ENCODE measurements at places on chromosomes 1 and 21.

- no peak for DNase-seq
Observed at GRCh38 chr1:207898836-207899235, 12.1 kb downstream of the CD34 start.

DNA sequence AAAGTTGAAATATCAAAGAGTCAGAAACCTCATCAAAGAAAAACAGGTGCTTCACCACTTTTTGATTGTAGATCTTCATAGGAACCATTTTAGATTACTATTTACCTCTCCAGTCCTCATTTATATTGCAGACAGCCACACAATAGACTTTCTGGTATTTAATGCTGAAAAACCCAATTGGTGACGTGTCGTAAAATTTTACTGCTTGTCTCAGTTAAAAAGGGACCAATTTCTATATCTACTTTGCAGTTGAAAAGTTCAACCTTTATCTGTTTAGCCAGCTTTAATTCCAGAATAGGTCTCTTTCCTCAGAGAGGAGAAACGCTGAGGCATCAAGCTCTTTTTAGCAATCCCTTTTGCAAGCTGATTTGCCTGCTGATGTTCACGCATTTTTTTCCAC lies 1722.4 kb downstream of the PLA2G4A start:
- no peak for DNase-seq

DNA sequence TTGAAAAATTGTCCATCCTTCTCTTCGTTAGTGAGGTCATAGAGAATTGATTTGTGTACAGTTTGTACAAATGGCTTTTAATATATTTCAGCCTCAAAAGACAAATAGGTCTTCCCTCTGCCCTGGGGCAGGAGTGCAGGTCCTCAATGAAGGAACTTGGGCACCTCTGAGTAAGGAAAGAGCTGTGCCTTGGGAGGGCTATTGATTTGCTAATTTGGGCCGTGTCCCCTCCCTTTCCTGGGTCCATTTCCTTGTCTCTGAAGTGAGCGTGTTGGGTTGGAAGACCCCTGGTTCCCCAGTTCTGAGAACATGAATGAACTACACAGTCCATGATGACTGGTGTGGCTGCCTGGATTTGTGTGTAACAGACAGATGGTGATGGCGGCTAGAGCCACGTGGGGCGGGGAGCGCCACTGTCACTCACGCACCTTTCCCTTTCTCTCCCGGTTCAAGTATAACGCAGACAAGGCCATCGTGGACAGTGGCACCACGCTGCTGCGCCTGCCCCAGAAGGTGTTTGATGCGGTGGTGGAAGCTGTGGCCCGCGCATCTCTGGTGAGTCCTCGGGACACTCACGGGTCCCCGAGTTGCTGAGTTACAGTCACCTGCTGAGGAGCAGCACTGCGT lies 71.0 kb upstream of the FAM3B start:
- no peak for DNase-seq

- DNase-seq, result no peak
Observed at GRCh38 chr1:248243204-248243603, 12.0 kb downstream of the OR2M4 start.

DNA sequence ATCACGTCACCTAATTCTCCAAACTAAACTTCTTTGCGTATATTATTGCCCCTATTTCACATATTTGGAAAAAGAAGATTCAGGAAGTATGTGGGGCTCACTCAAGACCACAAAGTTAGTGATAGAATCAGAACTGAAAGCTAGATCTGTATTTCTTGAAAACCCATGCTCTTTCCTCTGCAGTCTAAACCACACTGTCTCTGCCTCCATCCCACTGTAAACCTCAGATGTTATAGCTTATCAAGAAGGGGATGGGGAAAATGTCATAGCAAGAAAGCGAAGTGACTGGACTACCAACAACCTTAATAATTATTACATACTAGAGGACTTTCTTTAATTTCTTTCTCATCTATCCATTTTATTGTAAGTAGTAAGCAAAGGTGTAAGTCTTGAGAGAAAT lies 257.7 kb upstream of the SGIP1 start:
- DNase-seq, result no peak

GRCh38 chr1:4640931-4641330 lies 13.5 kb upstream of the AJAP1 start:
- no peak for DNase-seq

GRCh38 chr1:202576816-202577215 lies 133.4 kb downstream of the SYT2 start:
- DNase-seq, result no peak

DNA sequence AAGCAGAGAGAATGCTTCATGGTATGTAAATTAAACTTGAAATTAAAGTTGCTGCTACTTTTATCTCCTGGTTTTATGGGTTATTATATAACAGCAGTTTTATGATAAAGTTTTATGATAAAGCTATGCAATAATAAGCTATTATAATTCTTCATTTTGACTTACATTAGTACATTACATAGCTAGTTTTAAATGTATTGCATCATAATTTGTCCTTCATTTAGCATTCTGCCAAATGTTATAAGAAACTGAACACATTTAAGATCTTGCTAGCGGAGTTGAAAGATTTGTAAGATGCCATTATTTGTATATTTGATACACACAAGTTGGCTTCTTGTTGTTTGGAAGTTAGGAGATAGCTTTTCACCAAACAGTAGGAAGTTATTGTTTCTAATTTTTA lies 101.6 kb downstream of the LRRC40 start:
- no peak for DNase-seq

DNA sequence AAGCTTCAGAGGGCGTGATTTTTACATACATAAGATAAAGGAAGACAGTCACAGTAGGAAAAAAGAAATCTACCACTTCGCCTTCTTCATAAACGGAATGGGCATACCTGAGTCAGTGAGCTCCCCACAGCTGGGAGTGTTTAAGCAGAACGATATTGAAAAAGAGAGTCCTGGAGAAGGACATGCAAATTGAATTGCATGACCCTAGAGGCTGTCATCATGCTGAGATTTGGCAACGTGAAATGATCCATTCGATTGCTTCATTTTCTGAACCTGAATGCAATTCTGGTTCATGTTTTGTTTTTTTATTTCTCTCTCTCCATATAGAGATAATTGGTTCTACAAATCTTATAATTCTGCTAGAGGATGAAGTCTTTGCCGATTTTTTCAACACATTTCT lies 3.7 kb downstream of the RGSL1 start:
- DNase-seq, result no peak

DNA sequence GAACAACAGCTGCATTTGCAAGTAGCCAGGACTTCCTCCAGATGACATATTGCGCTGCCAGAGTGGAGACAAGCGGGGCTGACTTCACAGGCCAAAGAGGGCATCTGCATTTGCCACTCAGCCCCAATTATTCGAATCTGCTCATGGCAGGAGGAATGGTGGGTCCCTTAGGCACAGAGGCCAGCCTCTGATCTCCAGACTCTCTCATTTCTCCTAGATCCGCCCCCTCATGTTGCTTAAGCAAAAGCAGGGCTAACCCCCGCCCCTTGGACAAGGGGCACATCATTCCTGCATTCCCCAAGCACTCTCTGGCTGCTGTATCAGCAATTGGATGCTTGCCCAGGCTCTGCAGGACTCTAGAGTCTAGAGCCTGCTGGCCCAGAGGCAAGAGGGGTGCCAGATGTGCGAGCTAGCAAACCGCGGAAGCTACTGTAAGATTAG lies 262.4 kb downstream of the ST6GALNAC3 start:
- DNase-seq, result peak; percentile 27

GRCh38 chr1:103107741-103108375 lies 464 bp downstream of the COL11A1 start:
- DNase-seq, result no peak

DNA sequence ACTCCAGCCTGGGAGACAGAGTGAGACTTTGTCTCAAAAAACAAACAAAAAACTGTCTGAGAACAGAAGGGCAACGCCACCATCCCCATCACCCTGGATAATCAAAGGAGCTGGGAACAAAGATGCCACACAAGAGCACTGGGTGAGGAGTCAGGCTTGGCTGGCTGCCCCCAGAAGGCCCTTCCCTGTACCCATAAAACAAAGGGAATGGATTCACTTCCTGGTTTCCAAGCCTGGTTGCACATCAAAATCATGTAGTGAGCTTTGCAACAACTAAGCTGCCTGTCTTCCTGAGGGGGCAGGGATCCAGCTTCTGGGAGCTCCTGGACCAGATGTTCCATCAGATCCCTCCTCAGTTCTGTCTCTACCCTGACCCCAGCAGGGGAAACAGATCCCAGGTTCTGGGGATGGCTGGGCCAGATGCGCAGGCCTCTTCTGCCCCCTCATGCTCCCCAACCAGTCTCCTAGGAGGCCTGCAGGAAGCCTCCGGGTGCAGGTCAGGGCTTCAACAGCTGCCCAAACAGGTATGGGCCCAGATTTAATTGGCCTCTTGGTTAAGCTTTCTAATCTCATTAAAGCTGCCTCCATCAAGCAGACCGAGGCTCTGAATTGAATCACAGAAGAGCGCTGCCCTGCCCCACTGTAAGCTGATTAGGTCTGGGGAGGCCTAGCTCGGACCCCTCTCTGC lies 97.8 kb downstream of the MRPL37 start:
- no peak for DNase-seq

DNA sequence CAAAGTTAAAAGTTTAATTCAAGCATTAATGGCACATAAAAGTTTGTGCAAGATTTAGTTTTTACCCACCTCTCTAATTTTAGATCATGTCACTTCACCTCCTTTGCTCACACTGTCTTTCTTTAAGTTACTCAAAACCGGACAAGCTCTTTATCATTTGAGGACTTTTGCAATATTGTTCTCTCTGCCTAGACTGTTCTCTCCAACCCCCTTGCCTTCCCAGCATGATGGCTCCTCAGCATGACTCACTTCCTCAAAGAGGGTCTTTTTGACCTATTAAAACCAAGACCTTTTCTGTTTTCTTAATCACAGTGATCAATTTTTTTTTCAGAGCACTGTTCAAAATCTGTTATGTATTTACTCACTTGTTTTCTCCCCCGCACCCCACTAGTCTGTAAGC lies 61.3 kb downstream of the XKR8 start:
- DNase-seq, result no peak

GRCh38 chr1:17149771-17150170 lies 30.5 kb upstream of the PADI2 start:
- no peak for DNase-seq

DNA sequence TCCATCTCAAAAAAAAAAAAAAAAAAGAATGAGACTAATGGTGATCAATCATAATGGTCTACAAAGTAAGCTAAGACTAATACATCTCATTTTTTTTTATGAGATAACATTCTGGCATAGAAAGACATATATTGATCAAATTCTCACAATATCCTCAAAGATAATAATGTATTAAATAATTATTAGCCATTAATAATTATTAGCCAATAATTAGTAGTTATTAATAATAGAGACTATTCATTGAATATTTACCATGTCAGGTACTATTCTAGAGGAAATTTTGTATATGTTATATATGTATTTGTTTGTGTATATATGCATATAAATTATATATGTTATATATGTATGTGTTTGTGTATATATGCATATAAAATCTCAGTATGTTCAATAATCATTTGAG lies 137.7 kb upstream of the PTBP2 start:
- no peak for DNase-seq

- DNase-seq, result no peak
Observed at GRCh38 chr1:19457607-19458006, 27.7 kb downstream of the CAPZB start.

GRCh38 chr1:93716941-93717368 lies 35.3 kb upstream of the BCAR3 start:
- no peak for DNase-seq

- no peak for DNase-seq
Observed at GRCh38 chr1:88302843-88303486, 381.1 kb upstream of the PKN2 start.

- no peak for DNase-seq
Observed at GRCh38 chr1:67431869-67432578, 1.8 kb upstream of the SERBP1 start.

GRCh38 chr1:226898246-226898645 lies 27.8 kb downstream of the PSEN2 start:
- no peak for DNase-seq

DNA sequence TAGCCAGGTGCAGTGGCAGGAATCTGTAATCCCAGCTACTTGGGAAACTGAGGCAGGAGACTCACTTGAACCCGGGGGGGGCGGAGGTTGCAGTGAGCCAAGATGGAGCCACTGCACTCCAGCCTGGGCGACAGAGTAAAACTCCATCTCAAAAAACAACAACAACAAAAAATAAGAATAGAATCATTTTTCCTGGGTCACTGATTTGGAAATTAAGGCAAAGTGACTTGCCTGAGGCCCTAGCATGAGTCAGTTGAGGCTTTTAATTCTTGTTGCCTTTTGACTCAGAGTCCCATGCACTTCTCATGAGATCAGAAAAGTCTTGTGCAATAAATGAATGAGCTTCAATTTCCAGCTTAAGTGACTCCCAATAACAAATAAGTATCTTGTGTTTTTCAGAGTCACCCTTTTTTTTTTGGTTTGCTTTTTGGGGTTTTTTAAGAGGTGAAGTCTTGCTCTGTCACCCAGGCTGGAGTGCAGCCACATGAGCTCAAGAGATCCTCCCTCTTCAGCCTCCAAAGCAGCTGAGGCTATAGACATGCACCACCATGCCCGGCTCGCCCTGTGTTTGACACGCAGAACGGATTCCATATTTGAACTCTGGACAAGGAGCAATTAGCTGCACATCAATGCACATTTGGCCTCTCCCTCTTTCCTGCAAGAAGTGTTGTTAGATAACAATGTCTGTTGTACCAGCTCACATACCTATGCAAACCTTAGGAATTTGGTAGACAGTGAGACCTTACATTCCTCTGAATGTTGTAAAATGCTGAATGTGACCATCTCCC lies 3.4 kb upstream of the PLEKHM2 start:
- DNase-seq, result no peak

GRCh38 chr1:155569988-155570592 lies 7.5 kb upstream of the ASH1L start:
- DNase-seq, result no peak

- no peak for DNase-seq
Observed at GRCh38 chr1:11516961-11517635, 38.1 kb downstream of the DISP3 start.

DNA sequence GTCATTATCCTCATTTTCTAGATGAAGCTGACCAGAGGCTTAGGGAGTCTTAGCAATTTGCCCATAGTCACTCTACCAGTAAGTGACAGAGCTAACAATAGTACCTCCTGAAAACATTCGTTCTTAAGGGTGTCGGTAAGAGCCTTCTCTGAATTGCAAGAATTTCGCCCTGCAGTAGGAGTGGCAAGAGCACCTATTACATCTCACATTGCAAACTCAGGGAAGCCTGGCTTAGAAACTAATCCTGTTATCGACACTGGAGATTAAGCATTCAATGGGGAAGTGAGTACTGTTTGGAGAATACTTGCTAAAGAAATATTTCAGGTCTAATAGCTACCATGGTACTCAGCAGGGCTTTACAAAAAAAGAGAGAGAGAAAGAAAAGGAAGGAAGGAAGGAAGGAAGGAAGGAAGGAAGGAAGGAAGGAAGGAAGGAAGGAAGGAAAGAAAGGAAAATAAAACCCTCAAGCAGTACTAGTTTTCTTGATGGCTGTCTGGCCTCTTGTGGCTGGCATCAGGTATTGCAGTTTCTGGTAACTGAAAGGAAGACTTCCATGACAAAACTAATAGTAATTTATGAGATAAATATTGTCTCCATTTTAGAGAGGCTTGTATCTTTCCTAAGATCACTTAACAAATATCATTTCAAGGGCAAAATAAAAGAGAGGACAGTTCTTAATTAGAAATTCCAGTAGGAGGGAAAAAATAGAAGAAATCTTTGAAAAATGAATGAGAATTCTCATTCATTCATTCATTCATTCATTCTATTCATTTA lies 10.4 kb downstream of the C1orf226 start:
- no peak for DNase-seq

Data from pancreas (tissue), 10 donors.